T-helper 1 cell (primary cell): ENCODE measurements at places on chromosomes 4 and X.

GRCh38 chr4:52748432-52748831, 2.8 kb downstream of the ERVMER34-1 start:
- no peak for DNase-seq

DNA sequence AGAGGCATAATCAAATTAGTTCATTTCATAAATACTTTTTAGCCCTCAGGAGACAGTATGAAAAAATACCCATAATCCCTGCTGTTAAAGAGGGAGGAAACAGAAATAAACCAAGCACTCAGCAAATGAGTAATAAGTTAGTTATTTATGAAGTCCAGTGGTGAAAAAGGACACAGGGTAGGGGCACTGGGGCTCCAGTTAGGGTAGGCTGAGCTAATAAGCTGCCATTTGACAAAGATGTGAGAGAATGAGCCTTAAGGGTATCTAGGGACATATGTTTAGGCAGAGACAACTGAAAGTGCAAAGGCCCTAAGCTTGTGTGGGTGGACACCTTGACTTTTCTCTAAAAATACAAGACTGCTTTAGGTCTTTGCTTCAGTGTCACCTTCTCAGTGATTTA, 94.4 kb downstream of the IL15 start:
- DNase-seq, result no peak

GRCh38 chrX:69507500-69507789, 3.3 kb downstream of the NALF2 start:
- no peak for DNase-seq

DNA sequence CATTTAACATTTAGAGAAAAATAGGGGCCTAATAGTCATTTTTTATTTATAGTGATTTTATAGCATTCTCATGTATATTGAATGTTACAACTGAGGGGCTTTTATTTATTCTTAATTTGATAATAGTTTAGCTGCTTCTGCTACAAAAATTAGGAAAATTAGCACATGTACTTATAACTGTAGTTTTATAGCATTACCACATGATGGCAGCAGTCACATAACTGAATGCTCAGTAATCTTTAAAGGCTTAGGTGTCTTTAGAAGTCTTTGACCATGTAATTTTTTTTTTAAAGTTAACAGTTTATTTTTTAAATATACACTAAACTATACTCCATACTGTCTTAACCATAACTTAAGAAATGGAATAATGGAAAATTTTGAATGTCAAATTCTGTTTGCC, 136.6 kb downstream of the STAG2 start:
- DNase-seq, result no peak

GRCh38 chr4:143763587-143763986, 63.1 kb upstream of the FREM3 start:
- no peak for DNase-seq

DNA sequence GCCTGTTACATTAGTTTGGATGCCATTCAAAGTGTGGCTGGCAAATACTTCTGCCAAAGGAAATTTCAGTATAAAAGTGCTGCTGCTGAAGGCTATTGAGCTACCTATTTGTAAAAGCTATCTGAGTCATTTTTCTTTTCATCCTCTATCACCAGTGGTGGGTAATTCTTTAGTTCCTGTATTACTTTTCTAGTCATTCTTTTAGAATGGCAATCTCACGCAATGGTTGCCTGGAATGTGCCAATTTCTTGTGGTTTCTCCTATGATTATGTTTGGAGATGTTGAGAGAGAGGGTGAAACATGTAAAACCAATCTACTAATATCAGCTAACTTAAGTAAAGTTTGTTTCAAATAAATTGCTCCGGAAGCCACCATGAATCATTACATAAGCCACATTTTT, 685.0 kb downstream of the RAPGEF2 start:
- no peak for DNase-seq

- no peak for DNase-seq
Measured at GRCh38 chr4:112521123-112522023, 5.4 kb upstream of the NEUROG2 start.

GRCh38 chr4:2286904-2287593, 25.1 kb upstream of the MXD4 start:
- no peak for DNase-seq
